ENCODE measurements at places on chromosomes 1 and 21.

DNA sequence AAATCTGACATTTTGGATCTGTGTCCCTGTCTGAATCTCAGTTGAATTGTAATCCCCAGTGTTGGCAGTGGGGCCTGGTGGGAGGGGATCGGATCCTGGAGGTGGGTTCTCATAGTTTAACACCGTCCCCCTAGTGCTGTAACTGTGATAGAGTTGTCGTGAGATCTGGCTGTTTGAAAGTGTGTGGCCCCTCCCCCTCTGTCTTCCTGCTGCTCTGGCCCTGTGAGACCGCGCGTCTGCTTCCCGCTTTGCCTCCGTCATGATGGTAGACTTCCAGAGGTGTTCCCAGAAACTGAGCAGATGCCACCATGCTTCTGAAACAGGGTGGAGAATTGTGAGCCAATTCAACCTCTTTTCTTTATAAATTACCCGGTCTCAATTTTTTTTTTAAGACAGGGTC is 25.0 kb downstream of the AGPAT3 start:
- no peak for DNase-seq

GRCh38 chr1:184112176-184112948 is 60.8 kb downstream of the TSEN15 start:
- no peak for DNase-seq

- DNase-seq = no peak
These were observed 23.1 kb downstream of the SLC35A3 start for GRCh38 chr1:99992760-99993467.

GRCh38 chr21:33951276-33952178 is 35.9 kb upstream of the ATP5PO start:
- DNase-seq = no peak

DNA sequence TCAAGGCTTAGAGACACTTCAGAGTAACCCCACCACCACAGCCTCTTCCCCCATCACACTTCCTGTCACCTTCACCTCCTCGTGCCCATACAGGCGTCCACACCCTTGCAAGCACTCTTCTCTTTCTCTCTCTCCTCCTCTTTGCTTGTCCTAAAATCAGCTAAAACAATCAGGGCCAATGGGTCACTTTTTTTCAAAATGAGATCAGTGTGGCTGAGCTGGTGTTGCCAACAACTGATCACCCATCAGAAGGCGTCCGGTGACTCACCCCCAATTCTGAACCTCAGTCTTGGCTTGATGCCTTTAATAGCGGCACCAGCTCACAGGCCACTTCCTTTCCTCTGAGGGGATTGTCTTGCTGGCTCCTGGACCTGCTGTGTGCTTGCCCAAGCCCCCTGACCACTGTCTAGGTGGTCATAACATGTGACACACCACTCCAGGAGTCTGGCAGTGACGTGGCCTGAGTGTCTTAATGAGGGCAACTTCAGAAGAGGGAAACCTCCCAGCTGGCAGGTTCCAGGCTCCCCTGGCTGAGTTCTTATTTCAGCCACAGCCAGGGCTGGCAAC is 1.6 kb downstream of the DRAXIN start:
- DNase-seq = peak; percentile 25

DNA sequence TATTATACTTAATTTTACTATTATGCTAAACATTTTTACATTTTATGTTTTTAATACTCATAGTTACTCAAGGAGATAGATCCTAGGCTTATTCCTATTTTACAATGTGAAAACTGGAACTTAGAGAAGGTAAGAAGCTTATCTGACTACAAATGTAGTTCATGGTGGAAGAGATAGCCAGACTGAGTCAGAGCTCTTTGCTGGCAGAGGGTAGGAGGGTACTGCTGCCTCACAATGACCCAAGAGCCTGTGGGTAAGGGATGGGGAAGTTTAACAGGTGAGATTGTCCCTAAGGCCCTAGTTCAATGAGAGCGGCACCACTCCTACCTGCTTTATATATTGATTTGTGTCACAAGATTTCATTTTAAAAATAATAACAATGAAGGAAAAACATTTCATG is 34.1 kb upstream of the NEK7 start:
- DNase-seq = no peak

DNA sequence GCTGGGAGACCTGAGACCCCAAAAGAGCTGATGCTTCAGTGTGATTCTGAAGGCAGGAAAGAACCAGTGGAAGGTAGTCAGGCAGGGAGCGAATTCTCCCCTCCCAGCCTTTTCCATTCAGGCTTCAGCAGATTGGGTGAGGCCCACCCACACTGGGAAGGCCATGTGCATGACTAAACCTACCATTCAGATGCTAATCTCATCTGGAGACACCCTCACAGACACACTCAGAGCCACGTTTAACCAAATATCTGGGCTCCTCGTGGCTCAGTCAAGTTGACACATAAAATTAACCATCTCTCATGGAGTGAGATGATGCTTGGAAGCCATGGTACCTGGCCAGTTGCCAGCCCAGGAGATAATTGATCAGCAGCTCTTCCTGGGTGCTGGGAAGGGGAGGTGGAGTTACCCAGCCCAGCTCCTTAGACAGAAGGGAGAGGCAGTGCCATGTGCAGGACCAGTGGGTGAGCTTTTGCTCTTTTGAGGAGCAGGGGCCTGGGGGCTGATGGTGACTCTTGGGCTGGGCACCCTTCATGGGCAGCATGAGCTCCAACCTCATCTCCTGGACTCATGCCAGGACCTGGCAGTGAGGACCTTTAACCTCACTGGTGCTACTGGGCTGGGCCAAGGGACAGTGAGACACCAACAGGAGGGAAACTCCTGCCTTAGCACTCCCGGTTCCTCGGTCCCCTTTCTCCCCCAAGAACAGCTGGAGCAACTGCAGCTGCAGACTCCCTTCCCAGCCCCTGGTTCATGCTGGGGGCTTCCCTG is 89.0 kb upstream of the ACTL8 start:
- DNase-seq = no peak

DNA sequence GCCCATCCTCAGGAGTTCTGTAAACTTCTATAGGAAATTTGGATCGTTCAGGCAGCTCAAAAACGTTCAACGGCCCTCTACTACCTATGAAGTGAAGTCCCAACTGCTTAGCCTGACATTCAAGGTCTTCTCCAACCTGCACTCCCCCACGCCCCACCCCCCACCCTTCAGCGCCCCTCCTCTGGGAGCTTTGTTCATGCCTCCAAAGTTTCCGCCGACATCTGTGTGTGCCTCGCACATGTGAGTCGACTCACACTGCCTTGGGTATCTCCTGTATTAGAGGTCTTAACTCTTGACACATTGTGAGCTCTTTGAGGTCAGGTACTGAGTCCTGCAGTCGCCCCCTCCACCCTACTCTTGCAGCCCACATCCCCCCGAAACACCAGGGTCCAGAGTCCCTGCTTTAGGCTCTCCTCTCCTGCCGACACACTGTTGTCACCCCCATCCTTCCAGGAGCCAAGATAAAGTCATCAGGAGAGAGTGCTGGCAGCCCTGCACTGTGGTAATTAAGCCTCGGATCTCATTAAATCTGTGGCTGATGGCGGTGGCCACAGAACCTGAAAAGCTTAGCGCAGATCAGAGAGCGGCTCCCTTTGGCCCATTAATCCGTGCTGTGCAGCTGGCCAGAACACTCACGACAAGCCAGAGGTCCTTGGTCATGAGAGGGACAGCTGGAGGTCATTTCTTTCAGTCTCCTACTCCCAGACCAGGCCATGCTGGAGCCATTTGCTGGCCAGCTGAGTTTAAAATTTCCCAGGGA is 1.4 kb upstream of the PAFAH2 start:
- DNase-seq = no peak

DNA sequence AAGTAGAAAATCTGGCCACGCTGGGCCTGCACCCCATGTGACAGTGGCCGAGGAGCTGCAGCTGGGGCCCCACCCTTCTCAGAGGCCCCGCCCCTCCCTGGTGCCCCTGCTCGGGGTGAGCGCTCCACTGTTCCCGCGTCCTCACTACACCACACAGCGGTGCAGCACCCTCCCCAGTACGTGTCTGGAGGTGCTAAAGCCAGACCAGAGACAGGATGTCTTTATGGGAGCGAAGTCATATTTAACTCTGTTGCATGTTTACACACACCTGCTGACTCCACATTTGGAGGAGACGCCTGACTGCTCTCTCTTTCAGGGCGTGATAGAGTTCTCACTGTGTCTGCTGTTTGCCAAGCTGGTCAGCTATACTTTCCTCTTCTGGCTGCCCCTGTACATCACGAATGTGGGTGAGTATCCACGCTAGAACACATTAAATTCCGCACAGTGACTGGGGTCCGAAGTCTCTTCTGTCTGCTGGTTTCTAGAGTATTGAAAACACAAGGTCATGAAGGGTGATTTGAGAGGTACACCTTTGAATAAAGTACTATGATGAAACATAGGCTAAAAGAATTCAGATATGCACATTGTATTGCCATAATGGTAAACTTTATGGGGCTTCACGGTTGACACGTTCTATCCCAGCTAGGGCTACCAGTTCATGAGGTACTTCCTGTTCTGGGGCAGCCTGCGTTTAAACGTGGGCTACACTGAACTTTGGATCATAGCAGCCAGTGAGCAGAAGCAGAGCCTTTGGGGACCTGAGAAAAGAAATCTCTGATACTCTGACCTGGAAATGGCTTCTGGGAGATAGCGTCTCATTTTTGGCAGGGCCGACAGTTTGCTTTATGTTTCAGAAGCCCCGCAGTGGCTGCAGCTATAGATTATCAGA is 48.4 kb downstream of the SLC37A1 start:
- DNase-seq = no peak
